DMS 273 treated with DMSO at 0.1 percent for 48 hours (cell line): ENCODE measurements at places on chromosomes 5 and 9.
A peak's percentile ranks its signal among the peaks of the same experiment; 100 is the strongest.

GRCh38 chr5:122967085-122967484 lies 69.4 kb downstream of the PPIC start:
- DNase-seq = no peak

DNA sequence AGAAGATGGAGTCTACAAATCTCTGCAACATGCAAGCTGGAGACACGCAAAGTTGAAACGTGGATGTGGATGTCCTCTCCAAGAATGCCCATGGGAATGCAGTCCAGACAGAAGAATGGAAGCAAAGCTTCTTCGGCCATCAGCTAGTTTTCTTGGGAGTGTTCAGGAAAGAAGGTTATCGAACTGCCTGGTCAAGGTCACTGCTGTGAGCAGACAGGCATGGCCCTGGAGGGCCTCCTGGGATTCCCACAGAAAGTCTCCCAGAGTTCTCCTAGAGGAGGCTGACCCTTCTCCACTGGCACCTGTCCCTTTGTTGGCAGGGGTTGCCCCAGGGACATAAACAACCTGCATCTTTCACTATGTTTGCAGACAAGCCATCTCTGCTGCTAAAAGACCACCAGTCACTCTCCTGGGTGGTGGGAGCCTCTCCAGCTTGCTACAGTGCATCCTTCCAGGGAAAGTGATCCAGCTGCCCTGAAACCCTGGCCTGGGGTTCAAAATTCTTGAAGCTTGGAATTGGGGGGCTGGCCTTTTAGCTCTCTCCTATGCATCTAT lies 265.8 kb downstream of the SYK start:
- DNase-seq = no peak

- no peak for DNase-seq
Observed at GRCh38 chr9:14945351-14945750, 35.1 kb upstream of the FREM1 start.

DNA sequence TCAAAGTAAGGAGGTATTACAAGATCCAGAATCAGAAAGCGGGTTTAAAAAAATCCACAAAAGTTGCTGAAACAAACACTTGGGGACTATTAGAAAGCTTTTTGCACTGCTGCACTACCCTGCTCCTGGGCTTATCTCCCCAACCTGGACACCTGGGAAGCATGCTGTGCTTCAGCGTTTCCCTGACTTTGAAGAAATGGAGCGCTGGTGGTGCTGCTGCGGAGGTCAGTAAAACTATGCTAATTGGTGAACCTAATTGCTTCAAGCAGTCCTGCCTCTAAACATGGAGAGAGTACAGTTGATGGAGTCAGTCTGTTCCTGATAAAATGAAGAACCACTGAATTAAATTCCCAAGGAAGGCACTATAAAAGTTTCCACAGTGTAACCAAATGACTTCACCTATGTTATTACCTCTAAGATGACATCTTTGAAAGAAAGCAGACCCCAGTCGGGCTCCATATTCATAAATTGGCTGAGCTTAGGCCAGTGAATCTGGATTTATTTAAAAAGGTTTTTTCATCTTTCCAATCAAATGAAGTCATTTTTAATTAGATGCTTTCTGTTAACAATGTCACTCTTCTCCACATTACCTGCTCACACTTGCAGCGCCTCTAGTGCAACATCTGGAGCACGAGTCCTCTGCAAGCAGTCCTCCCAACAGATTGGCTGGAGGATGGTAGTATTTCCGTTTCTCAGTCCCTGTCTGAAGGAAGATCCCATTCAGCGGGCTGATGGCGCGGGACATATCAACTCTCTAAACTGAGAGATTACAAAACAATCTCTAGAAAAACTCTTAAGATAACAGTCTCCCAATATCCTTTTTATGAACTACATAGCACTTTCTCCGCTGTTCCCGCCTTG lies 11.5 kb downstream of the NR2F1-AS1 start:
- DNase-seq = no peak

GRCh38 chr5:17436350-17436749 lies 61.7 kb upstream of the TAF11L2 start:
- DNase-seq = no peak

DNA sequence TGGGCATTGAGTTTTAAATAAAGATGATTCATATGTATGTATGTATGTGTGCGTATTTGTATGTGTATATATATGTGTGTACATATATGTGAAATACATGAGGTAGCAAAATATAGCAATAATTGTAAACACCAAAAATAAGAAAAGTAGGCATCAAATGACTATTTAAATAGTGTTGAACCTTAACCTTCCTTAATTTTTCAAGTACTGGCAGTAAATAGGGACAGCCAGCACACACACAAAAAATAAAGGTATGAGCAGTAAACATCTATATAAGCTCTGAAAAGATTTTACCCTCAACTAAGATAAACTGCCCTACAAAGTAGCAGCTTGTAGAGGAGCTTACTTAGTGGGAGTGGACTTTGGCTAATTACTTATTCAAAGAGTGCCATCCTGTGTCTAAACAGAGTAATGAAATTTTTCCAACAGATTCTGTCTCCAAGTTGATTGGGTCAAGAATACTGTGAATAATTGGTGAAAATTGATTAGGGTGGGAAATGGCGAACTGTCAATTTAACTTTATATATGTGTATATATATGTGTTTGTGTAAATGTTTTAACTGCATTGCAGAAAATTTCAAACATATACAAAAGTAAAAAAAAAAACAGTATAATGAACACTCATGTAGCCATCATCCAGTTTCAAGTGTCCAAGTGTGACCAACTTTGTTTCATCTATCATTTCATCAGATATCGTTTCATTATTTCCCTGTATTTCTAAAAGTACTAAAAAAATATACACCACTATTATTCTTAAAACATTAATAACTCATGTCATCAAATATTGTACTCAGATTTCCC lies 2.0 kb upstream of the ADAMTS6 start:
- DNase-seq = peak; percentile 59

GRCh38 chr5:130740047-130740569 lies 424.9 kb downstream of the HINT1 start:
- DNase-seq = no peak

- no peak for DNase-seq
Observed at GRCh38 chr5:129135633-129136032, 41.1 kb downstream of the ISOC1 start.

- no peak for DNase-seq
Observed at GRCh38 chr9:123893115-123893514, 36.8 kb downstream of the DENND1A start.

- no peak for DNase-seq
Observed at GRCh38 chr5:164145458-164145857, 640.0 kb downstream of the MAT2B start.

GRCh38 chr5:93313672-93314071 lies 267.3 kb downstream of the NR2F1-AS1 start:
- no peak for DNase-seq

GRCh38 chr5:173053041-173053440 lies 3.1 kb upstream of the CREBRF start:
- DNase-seq = no peak
